ENCODE measurements at places on chromosomes 12 and 14.

GRCh38 chr12:25958428-25959070, at the start of gene RASSF8:
RASSF8 (plus strand) TSS chr12:25958682; CDS start chr12:26055344, 96,662 bp downstream.
- peak; percentile 57 for DNase-seq

DNA sequence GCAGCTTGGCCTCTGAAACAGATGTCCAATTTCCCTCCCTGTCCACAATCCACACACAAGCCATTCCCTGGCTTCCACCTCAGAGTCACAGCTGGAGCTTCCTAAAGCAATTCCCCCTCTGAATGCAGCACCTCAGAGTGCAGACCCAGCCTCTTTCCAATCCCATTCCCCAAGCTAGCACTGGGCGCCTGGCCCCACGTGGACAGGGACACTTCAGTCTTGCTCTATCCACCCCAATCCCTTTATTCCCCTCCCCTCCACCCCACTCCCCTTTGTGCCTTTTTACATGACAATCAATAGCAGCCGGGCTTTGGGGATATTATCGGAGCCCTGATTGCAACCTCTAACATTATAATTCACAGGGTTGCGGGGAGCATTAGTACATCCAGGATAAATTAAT, 292.6 kb downstream of the TTC8 start:
- DNase-seq = no peak

GRCh38 chr14:51806026-51807023, 54.1 kb upstream of the GNG2 start:
- DNase-seq = no peak

- DNase-seq = no peak
Observed at GRCh38 chr12:18281941-18282340, 20.6 kb downstream of the PIK3C2G start.

DNA sequence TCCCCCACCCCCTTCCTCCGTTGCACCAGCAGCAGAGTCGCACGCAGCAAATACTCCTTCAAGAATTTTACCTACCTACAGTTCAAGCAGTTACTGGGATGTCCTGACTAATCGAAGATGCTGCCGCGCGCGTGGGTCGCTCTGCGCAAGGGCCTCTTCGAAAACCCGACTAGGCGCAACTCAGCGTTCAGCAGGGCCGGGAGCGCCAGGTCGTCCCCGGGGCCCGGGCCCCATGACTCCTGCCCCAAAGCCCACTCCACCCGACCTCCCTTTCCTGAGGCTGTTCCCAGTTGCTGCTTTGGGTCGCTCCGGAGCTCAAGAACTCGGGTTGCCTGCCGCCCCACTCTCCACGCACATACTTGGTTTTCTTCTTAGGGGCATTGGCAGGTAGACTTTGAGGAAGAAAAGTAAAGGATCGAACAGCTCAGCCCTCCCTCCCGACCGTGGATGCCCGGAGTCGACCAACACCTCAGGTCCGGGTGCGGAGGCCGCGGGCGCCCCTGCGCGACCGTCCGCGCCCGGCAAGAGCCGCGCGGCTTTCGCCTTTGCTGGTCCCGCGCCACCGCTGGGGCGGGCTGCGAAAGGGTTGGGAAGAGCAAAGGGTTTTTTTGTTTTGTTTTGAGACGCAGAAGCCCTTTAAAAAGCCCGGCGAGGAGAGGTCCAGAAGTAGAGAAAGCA, 1.9 kb downstream of the BMP4 start:
- no peak for DNase-seq

DNA sequence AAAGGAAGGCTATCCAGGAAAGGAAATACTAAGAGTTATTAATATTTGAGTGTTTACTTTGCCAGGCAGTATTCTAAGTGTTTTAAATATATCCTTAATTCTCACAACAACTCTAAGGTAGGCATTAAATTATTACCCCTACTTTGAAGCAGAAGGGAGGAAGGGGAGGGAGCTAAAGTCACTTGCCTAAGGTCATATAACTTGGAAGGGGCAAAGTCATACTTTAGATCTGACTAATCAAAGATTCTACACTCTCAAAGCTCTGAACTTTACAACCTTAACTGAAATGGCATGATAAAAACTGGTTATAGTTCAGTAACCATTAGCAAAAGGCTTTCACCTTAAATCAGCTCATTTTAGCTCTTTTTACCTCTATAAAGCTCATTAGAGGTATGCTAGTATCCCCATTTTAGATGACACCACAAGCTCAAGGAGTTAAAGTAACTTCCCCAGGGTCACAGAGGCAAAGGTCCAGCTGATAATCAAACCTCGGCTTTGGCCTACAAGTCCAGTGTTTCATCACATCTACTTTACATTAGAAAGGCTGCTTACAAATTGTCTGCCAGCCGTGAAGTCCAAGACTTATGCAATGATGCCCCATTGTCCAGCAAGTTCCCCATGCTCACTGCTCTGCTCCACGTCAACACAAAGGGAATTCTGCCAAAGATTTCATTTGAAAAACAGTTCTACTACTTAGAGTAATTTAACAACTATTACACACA, 223.9 kb downstream of the MED13L start:
- DNase-seq = peak; percentile 57

GRCh38 chr12:128365651-128366231, 98.8 kb downstream of the TMEM132C start:
- DNase-seq = peak; percentile 59

DNA sequence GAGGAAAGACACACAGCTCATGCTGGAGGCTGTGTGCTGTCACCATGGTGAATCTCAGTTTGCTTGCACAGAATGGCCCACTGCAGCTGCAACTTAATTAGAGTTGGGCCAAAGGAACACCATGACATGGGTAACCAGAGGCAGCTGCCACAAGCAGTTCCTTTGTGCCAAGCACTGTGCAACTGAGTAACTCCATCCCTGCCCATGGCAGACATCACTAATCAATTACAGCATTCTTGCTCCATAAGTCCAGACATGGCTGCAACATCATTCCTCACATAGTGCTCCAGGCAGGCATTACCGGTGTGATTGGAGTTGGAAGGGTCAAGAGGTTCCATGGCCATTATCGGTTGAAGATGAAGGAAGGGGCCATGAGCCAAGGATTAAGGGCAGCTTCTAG, 207.0 kb downstream of the RBM19 start:
- no peak for DNase-seq

GRCh38 chr12:117334855-117335587, 26.4 kb downstream of the NOS1 start:
- DNase-seq = no peak

DNA sequence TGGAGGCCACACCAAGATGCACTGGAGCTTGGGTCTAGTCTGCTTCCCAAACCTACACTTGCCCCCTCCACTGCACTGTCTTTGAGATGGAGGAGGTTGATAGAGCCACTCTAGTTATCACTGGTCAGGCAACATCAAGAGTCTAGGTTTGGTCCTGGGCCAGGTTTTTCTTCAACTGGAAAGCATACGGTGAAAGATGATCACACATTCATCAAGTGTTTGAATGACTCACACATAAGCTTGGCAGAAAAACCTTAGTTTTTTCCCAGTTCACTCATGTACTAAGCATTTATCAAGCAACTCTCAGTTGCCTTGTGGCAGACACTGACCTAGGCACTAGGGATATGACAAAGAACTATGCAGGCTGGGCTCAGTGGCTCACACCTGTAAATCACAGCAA, 84.5 kb downstream of the PLEKHG3 start:
- DNase-seq = no peak

GRCh38 chr12:127278351-127278750, 988.6 kb upstream of the TMEM132C start:
- DNase-seq = no peak

DNA sequence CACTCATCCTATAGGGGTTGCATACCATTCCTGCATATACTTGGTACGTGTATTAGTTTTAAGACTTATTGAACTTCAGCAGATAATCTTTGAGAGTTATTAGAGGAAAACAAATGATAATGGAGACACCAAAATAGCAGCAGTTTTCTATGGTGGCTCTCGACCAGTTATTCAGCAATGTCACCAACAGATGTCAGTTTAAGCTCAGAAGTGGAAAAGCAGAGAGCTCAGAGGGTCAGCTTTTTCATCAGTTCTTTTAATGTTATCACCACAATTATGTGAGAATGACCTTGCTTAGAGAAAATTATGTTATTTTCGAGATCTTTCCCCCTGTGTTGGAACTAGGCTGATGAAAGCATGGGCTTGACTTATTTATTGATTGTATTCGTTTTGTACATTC, 32.0 kb downstream of the PTPN11 start:
- DNase-seq = peak; percentile 80

GRCh38 chr14:23430016-23430722, 5.3 kb downstream of the MYH7 start:
- DNase-seq = no peak

DNA sequence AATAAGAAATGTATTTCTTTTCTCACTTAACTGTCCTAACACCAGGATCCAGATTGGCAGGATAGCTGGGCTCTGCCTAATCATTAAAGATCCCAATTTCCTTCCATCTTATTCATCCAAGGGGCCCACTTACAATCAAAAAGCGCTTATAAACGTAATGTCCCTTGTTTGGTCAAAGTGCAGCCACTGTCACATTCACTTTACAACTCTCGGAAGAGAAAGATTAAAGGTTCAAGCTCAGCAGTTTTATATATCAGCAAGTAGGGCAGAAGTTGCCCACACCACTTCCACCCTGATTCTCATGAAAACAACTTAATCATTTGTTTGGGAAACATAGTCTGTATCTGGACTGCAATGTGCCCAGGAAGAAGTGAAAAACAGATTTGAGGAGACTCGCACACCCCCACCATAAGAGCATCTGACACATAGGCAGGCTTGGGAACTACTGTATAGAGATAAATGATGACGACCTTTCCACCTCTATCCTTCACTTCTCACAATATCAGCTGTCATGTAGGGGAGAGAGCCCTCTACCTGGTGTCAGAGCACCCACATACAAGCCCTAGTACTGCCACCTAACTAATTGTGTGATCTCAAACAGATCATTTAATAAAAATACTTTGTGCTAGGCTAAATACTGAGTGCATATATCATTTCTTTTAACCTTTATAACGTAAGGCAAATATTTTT, 80.8 kb downstream of the CAPZA3 start:
- DNase-seq = no peak

GRCh38 chr12:4909734-4910501, at the start of gene KCNA1:
KCNA1 (plus strand) TSS chr12:4909905; CDS start chr12:4911379, 1,474 bp downstream.
- DNase-seq = no peak

- no peak for DNase-seq
Observed at GRCh38 chr12:79300199-79300568, 390.6 kb downstream of the PAWR start.

- DNase-seq = no peak
Observed at GRCh38 chr12:116498471-116498870, 60.7 kb upstream of the MAP1LC3B2 start.

Measured in pons (tissue), 1 donor.